Foreskin keratinocyte (primary cell): ENCODE measurements at places on chromosomes 3 and 15.

- no peak for DNase-seq
These were observed 140.6 kb upstream of the PRICKLE2 start for GRCh38 chr3:64365877-64366276.

DNA sequence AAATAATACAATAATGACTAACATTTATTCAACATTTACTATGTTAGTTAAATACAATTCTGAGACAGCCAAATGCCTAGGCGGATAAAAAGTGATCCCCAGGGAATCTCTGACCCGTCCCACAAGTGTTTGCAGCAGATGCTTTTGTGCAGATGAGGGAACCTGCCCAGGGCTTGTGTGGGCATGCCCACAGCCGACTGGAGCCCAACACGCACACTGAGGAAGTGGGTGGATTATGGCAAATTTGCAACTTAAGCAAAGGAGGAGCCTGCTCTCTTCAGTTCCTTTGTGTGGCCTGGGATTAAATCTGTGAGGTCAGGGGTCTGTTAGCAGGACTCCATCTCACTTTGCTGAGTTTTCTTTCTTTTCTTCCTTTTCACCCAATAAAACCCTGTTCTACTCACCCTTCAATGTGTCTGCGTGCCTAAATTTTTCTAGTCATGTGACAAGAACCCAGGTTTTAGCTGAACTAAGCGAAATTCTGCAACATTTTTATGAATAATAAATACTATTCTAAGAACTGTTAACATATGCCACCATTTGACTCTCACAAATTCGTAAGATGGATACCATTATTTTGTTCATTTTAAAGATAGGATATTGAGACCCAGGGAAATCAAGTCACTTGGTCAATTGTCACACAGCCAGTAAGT, 13.9 kb upstream of the RTP1 start:
- DNase-seq = peak; percentile 67

DNA sequence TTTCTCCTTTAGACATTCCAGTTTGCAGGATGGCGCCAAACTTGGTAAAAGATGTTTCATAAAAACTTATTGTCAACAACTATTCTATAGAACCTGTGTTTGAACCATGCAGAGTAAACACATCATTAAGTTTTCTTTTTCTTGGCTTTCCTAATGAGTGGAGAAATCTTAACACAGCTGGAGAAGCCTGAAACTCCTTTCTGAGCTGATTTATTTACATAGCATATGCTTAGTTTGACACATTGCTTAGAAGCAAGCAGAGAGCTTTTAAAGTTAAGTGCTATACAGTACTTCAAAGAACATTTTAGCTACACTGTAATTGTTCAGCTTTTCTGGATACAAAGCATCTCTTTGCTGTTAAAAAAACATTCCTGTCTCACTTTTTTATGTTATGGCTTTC, 61.0 kb upstream of the PAQR5 start:
- DNase-seq = no peak

- no peak for DNase-seq
These were observed 22.3 kb upstream of the TRIM59 start for GRCh38 chr3:160471892-160472291.

GRCh38 chr15:68249058-68249713, 19.7 kb upstream of the CLN6 start:
- no peak for DNase-seq

- DNase-seq = no peak
These were observed 23.6 kb downstream of the SETD5 start for GRCh38 chr3:9420850-9421549.

DNA sequence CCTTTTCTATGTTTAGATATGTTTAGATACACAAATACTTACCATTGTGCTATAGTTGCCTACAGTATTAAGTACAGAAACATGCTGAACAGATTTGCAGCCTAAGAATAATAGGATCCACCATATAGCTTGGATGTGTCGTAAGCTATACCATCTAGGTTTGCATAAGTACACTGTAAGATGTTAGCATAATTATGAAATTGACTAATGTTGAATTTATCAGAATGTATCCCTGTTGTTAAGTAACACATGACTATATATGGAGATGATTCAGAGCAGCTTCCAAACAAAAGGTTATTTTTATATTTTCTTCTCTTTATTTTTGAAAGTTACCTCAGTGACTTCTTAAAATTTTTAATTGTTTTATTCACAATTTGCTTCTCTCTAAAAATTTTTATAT, 2.4 kb downstream of the SLC28A2 start:
- DNase-seq = peak; percentile 34

- DNase-seq = peak; percentile 89
These were observed 303.5 kb upstream of the TPM1 start for GRCh38 chr15:62739082-62739481.

GRCh38 chr3:114518206-114518808, 224.5 kb downstream of the TIGIT start:
- no peak for DNase-seq

GRCh38 chr3:114428044-114428595, 134.3 kb downstream of the TIGIT start:
- no peak for DNase-seq

- DNase-seq = no peak
These were observed 469.1 kb upstream of the ARHGEF26 start for GRCh38 chr3:153652076-153652475.

- no peak for DNase-seq
These were observed 138.0 kb downstream of the STT3B start for GRCh38 chr3:31670722-31671121.

DNA sequence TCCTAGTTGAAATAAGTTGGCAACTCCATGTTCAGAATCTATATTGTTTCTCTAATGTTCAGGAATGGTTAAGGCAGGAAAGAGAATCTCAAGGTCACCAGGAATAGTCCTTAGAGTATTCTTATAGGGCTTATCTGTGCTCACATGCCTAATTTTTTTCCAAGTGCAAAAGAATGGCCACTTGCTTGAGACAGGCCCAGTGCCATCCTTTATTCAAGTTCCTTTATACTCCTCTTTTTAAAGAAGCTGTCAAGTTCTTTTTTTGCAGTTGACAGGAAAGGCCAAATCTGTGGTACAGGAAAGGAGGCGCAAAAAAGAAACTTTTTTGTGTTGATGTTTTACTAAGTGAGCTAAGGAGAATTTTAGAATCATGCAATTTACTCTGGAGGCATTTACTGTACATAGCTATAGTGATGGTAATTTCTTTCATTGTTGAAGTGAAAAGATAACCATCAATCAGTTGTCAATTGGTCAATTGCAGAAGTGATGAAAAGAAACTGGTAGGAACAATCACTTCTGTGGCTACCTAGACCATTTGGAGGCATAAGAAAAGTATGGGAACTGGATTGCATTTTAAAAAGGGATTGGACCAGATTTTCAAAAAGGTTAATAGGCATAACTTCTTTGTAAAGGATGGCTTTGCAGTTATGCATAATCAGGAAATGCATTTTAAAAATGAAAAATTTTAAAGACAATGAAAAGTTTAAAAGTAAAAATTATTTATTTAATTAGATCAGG, 102.5 kb upstream of the SOX2 start:
- DNase-seq = no peak

DNA sequence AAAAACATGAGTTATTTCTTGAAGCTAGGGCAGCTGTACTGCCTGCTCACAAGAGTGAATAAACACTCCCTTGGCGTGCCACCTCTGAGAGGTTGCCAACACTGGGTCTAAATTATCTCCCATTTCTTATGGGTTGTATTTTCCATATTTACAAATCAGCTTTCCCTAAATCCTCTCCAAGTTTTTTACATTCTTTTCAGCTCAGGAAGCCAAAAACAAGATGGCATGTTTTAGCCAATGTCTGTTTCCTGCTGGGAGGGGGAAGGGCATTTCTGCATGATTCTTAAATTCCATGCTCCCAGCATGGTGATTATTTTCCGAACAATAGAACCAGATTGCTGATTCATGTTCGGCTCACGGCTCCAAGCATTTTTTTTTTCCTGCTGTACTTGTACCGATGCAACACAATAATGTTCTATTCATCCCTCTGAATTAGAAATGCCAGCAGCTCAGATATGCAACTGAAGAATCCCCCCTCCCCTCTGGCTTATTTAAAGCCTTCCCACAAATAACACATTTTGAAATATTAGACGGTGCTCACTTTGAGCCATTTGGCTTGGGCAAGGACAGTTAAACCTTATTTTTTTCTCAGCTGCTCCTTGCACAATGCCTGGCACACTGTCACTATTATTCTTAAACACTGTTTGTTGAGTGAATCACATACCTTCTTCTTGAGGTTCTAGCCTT, 252.5 kb downstream of the THRB start:
- peak; percentile 74 for DNase-seq

DNA sequence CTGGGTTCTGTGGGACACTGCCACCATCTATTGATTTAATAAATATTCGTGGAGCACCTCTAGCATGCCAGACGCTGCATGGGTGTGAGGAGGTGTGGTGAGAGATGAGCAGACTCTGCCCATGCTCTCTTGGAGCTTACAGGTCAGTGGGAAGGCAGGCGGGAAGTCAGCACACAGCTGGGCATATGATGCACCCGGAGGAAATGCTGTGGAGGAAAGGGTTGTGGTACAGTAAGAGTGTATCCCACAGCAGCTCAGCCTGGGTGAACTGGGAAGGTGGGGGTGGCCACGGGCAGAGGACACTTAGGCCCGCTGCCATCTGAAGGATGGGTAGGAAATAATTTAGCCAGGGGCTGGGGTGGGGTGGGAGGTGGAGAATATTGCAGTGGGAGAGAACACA, 392.1 kb downstream of the CACNA2D3 start:
- no peak for DNase-seq

- DNase-seq = no peak
These were observed 34.3 kb downstream of the ZBTB38 start for GRCh38 chr3:141402476-141403171.

GRCh38 chr3:195411836-195412235, 31.0 kb downstream of the ACAP2 start:
- DNase-seq = no peak

GRCh38 chr3:46348823-46349482, 5.0 kb upstream of the CCR2 start:
- no peak for DNase-seq

- DNase-seq = no peak
These were observed 75.0 kb downstream of the PEX5L start for GRCh38 chr3:179961703-179962078.

- no peak for DNase-seq
These were observed 181.1 kb downstream of the ITPR1 start for GRCh38 chr3:4674216-4674615.

GRCh38 chr15:32852017-32852416, 134.2 kb downstream of the GREM1 start:
- no peak for DNase-seq

GRCh38 chr15:39493424-39494067, 87.3 kb upstream of the THBS1 start:
- DNase-seq = no peak

DNA sequence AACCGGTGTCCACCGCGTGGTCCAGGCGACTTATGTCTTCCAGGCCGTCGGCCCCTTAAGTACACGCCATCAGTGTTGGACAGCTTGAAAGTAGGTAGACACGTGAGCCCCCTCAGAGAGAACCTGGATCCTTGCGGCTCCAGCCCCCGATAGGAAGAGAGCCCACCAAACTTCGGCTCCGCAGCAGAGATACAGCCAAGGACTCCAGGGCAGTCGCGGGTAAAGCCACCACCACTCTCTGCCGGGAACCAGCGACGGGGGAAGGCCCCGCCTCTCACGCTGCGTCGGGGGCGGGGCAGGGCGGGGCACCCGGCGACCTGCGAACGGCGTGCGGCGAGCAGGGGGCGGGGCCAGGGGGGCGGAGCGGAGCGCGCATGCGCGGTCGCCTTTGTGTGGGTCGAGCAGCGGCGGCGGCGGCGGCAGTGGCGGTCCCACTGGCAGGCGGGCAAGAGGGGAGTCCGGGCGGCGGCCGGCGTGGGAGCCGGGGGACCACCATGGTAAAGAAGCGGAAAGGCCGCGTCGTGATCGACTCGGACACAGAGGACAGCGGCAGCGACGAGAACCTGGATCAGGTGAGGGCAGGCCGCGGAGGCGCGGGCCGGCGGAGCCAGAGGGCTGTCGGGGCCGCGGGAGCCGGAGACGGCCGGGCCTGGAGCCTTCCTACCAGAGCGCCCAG, at the start of gene RTF1:
TSS of gene RTF1 (plus strand) at position 354 of the 676 bp plus-strand sequence. CDS start at position 375, 21 bp downstream.
- DNase-seq = peak; percentile 80

DNA sequence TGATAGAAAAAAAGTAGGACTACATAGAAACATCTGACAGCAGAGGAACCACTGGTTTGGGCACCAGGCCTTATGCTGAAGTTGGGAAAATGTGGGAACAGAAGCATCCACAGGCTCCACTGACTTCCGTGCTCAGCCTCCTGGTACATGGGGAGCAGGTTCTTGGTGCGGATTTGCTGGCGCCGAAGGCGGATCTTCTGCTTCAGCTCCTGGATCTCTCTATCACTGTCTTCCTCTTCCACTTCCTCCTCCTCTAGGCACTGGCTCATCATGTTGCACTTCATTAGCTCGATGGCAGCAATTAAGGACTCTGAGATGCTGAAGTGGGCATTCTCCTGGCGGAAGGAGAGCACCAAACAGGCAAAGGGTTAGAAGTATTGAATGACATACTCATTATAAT, 42.5 kb downstream of the RUBCN start:
- no peak for DNase-seq

GRCh38 chr3:23778446-23778845, 27.3 kb upstream of the UBE2E1 start:
- no peak for DNase-seq

DNA sequence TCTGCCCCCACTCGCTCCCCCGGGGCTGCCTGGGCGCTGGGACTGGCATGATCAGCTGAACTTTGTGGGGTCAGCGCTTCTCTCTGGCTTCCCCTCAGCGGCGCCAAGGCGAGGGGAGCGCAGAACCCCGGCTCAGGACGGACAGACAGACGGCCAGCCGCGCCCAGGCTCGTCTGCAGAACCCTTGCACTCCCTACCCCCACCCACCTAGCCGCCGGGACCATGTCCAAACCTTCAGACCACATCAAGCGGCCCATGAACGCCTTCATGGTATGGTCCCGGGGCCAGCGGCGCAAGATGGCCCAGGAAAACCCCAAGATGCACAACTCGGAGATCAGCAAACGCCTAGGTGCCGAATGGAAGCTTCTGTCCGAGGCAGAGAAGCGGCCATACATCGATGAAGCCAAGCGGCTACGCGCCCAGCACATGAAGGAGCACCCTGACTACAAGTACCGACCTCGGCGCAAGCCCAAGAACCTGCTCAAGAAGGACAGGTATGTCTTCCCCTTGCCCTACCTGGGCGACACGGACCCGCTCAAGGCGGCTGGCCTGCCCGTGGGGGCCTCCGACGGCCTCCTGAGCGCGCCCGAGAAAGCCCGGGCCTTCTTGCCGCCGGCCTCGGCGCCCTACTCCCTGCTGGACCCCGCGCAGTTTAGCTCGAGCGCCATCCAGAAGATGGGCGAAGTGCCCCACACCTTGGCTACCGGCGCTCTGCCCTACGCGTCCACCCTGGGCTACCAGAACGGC, 621 bp downstream of the SOX14 start:
- DNase-seq = no peak

DNA sequence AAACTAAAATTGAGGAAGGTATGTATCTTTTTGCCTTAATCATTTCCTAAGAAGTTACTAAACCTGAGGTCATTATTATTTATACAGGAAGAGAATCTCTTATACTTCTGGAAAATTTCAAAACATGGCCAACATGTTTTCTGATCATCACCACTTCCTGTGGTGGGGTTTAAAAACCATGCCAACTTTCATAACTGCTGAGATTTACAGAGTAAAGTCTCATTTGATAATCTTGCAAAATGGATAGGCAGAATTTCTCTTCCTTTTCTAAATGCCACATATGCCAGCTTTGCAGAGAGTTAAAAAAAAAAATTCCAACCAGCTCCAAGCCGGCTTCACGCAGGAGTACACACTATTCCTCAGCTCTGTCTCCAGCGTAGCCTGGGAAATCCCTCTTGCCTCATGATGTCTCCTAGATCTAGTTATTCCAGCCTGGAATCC, 124.3 kb upstream of the SPRED1 start:
- no peak for DNase-seq

- no peak for DNase-seq
These were observed 48.1 kb downstream of the AMOTL2 start for GRCh38 chr3:134326126-134326525.
